ENCODE measurements at places on chromosomes 1 and 21.
A peak's percentile ranks its signal among the peaks of the same experiment; 100 is the strongest.

DNA sequence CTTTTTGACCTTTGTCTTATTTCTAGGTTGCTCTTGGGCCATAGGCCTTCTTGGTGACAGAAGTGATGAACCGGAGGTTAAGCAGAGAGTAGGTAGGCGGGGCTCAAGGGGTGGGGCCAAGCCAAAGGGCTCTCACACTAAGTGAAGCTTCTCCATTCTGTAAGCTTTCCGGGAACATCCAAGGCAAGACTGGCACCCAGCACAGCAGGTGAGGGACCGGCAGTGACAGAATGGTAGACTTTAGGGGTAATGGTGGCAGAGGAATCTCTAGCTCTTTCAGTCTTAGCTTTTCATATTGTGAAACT, at the start of gene TNFAIP8L2:
TSS of gene TNFAIP8L2 (plus strand) at position 135 of the 305 bp plus-strand sequence. CDS start 2,049 bp downstream, outside the sequence.
- no peak for DNase-seq

GRCh38 chr1:30735124-30735523, 11.7 kb upstream of the MATN1 start:
- DNase-seq: peak; percentile 28

GRCh38 chr1:19433719-19433998, 51.7 kb downstream of the CAPZB start:
- DNase-seq: no peak

GRCh38 chr1:223338811-223339746, 24.9 kb downstream of the SUSD4 start:
- DNase-seq: no peak

- no peak for DNase-seq
Observed at GRCh38 chr1:53367503-53368313, 39.8 kb upstream of the LRP8 start.

GRCh38 chr1:52601991-52602855, at the start of gene GPX7:
GPX7 (plus strand) TSS chr1:52602371; CDS start chr1:52602410, 39 bp downstream.
- no peak for DNase-seq

DNA sequence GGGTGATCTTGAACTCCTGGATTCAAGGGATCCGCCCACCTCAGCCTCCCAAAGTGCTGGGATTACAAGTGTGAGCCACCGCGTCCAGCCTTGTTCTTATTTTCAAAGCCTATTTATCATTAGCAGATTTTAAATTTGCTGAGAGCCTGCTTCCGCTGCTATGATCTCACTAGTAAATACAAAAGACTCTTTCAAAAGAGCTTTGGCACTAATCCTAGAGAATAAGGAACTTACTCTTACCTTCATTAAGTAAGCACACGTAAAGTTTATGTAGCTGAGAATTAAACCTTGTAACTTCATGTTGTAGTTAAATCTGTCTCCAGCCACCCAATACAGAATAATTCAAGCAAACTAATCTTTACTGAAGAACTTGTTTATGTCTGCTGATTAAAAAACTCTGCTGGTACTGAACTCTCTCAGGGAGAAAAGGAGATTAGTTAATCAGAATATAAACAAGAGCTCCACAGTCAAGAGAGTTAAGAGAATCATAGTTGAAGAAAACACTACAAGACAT, 72.3 kb downstream of the RUSC1 start:
- no peak for DNase-seq
